ENCODE measurements at places on chromosomes 1 and 21. TPM values are rescaled to one million over a fixed set of nuclear protein-coding genes. Genes with fewer than 3 reads are reported as not detected.

DNA sequence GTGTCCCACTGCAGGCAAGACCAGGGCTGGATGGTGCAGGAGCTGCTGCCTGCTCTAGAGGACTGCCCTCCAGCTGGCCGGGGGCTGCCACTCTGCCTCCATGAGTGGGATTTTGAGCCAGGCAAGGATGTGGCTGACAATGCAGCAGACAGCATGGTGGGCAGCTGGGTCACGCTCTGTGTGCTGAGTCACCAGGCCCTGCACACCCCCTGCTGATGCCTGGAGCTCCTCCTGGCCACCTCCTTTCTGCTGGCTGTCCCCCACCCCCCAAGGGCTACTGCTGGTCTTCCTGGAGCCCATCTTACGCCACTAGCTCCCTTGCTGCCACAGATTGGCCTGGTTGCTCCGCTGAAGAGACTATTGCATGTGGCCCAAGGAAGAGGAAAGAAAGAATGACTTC, 3.9 kb upstream of the ZSCAN20 start:
- DNase-seq = no peak

DNA sequence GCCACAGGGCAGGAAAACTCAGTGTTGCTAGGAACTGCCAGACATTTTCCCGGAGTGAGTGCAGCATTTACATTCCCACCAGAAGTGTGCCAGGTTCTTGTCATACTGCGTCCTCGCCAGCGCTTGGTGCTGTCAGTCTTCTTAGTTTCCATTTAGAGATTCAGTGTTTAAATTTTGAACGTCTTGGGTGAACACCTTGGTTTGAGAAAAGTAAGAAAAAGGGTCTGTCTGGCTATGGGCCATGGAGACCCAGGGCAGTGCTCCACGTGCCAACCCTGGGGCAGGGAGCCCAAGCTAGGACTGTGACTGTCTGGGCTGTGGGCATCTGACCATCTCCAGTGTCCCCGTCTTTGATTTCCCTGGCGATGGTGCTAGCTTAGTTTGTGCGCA, 16.0 kb downstream of the IBA57 start:
- no peak for DNase-seq

KIF17 gene
- polyA plus RNA-seq = 3.5 TPM

- no peak for DNase-seq
Observed at GRCh38 chr1:69861641-69862040, 293.9 kb downstream of the LRRC7 start.

CLDN17 gene
- polyA plus RNA-seq = not detected

DNA sequence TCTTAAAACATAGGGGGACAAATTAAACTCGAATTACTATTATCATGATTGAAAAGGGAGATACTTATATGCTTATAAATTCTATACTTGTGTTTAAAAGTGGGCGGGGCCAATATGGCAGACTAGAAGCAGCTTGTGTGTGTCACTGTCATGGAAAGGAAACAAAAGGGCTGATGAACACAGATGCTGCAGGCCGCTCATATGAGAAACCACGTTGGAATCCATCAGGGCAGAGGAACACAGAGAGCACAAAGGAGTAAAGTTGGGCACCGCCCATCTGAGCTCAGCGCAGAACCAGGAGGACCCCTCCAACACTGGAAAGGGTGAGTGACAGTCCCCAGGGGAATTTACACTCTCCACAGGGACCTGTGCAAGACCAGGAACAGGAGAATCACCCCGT, 107.0 kb downstream of the SLC5A9 start:
- no peak for DNase-seq

DNA sequence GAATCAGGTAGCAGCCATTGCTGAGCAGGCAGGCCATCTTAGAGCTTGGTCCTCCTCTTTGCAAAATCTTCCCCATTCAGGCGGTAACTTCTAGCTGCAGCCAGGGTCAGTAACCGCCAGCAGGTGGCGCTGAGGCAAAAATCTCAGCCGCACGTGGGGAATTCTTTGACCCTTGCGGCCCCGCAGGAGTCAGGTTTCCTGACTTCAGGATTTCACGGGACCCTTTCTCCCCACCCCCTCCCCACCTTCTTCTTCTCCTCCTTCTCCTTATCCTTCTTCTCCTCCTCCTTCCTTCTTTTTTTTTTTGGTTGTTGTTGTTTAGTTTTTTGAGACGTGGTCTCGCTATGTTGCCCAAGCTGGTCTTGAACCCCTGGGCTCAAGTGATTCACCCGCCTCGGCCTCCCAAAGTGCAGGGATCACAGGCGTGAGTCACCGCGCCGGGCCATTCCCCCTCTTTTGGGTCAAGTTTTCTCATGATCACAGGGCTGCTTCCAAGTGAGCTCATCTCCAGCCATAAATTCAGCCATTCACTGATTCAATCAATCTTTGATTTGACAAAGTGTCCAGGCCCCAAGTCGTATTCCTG, 33.4 kb upstream of the TENT5B start:
- no peak for DNase-seq

DNA sequence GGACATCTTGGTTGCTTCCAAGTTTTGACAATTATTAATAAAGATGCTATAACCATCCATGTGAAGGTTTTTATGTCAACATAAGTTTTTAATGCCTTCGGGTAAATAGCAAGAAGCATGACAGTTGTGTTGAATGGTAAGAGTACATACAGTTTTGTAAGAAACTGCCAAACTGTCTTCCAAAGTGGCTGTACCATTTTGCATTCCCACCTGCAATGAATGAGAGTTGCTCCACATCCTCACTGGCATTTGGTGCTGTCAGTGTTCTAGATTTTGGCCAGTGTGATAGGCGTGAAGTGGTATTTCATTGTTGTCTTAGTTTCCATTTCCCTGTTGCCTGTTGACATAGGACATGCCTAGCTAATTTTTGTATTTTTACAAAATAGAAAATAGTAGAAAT, 45.4 kb downstream of the CD58 start:
- DNase-seq = no peak

GRCh38 chr1:35298464-35298863, 30.0 kb downstream of the ZMYM4 start:
- DNase-seq = peak; percentile 29

KCNK1 gene
- 6.8 TPM for polyA plus RNA-seq

GRCh38 chr1:1305300-1306069, 2.2 kb downstream of the ACAP3 start:
- DNase-seq = no peak

DNA sequence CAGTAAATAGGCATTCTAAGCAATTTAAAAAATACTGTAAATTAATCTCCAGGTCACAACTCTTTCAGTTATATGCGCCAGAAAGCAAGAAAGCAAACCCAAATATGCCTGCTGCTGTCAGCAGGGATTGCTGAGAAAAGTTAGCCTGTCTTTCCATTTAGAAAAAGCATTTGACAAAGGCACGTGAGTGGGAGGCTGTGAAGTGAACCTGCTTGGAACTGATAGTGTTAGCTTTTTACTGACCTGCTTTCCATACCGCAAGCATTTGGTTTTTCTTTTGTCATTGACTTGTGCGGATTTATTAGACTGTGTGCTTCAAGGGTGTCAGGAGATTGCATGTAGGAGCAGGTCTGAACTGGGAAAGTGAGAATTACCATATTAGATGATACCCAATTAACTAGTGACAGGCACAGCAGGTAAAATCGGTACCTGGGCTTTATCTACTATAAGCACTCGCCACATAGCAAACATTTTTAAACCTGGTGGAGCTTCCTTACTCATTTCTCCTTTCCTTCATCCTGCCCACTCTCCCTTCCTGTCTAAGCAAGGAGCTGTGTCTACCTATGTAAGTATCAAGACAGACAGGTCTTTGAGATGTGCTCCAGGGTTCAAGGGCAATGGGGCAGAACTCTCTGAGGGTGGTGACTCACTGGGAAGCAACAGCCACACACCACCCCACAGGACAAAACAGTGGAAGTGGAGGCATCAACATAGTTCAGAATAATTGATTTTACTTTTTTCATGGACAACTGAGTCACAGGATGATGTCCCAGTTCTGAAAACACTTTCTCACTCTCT, 323.9 kb downstream of the DISC1 start:
- no peak for DNase-seq

DNA sequence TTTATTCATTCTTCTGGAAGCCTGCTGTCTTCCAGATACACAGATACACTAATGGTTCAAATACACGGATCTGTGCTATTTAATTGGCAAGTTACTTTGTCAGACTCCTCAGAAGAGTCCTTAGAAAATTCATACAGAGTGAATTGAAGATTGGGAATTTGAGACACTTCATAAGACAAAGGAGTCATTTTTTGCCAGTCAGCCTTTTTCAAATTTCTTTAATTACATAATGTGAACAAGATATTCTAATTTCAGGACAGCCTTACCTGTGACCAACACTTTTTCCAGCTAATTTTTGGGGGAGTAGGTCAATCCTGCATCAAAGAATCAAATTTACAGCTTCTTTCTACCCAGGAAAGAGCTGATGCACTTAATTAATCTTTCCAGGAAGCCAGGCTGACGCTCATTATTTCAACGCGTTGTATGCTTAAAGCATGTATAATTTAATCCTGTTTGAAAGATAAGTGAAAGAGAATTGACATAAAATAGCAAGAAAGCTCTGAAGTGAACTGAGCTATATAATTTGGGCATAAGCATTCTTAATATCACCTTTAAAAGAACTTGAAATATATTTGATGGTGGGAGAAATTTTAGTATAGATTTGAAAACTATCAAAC, 12.8 kb upstream of the NRIP1 start:
- no peak for DNase-seq

DNA sequence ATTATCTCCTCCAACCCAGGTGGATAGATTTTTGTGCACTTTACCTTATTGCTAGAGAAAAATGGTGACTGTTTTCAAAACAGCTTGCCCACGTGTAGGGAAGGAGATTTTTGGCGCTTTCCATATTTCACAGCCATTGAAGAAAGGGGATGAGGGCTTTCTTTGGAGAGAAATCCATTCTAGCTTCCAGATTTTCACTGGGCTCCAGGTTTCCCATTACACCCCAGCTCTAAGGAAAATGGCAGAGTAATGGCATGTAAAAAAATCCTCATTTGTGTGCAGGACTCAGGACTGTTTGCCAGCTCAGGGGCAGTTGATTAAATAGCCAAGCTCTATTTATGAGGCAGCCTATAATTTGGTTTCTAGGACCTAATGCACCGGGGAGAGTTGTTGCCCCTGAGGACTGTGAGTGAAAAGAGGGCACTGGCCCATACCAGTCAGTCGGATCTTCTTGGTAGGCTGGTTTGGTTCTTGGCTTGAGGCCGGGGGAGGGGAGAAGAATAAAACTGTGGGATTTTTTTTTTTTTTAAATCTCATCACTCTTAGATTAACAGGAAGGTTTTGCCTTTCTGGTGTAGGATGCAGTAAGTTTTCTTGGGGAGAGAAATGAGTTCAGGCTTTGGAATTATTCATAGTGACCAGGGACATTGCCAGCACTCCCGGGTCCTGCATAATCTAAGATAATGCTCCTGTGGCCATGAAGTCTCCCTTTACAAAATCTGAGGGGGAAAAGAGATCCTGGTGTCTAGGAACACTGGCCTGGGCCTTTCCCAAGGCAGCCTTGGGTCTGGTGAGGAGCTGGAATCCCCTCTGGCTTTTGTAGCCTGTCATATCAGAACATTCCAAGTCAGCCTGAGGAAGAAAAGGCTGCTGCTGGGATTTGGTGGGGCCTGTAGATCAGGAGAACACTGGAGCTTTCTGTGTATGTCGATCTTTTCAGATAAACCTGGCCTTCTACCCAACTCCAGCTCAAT, 1.9 kb upstream of the ARID1A start:
- DNase-seq = no peak

GRCh38 chr1:10054465-10054864, 21.7 kb downstream of the UBE4B start:
- no peak for DNase-seq

IGSF9 gene
- polyA plus RNA-seq = 11.6 TPM

- DNase-seq = no peak
Observed at GRCh38 chr1:228005511-228006033, 1.2 kb upstream of the WNT3A start.

DNA sequence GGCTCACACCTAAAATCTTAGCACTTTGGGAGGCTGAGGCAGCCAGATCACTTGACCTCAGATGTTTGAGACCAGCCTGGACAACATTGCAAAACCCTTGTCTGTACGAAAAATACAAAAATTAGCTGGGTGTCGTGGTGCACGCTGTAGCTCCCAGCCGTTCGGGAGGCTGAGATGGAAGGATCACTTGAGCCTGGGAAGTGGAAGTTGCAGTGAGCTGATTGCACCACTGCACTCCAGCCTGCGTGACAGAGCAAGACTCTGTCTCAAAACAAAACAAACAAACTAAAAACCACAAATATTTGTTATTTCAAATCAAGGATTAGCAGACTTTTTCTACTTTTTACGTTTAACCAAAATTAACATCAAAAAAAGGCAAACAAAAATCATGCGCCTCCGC, 31.3 kb downstream of the INKA2 start:
- DNase-seq = no peak

- DNase-seq = peak; percentile 31
Observed at GRCh38 chr1:157580179-157580827, 17.6 kb downstream of the FCRL4 start.

UTS2 gene
- polyA plus RNA-seq = 0.12 TPM
